ENCODE measurements at places on chromosomes 2 and 18.
A peak's percentile ranks its signal among the peaks of the same experiment; 100 is the strongest.

- no peak for DNase-seq
Measured at GRCh38 chr2:134468776-134469175, 214.9 kb downstream of the MGAT5 start.

DNA sequence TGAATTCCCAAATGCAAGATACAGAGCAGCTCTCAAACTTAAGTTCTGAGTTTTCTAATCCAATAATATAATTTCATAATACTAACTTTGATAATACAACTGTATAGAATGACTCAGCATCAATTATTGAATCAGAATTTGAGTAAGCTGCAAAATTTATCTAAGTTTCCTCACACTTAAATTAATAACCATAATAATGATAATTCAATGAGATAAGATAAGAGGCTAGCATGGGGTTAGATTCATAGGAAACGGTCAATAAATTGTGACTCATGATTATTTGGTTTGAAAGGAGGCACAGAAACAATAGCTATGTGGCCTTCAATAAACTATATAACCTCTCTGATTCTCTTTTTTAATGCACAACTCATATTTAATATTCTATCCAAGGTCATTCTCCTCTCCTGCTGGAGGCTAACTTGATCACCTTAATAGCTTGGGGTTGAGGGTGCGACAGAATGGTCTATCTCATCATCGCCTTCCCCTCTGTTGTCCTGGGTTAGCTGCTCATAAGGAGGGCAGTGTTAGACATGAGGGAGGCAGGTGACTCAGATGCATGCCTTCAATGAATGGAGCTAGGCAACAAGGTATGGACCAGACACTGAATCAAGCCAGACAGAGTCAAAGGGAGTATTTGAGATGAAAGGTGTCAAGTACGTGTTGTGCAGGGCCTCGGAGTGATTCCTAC, 36.2 kb upstream of the BMP10 start:
- DNase-seq: no peak

DNA sequence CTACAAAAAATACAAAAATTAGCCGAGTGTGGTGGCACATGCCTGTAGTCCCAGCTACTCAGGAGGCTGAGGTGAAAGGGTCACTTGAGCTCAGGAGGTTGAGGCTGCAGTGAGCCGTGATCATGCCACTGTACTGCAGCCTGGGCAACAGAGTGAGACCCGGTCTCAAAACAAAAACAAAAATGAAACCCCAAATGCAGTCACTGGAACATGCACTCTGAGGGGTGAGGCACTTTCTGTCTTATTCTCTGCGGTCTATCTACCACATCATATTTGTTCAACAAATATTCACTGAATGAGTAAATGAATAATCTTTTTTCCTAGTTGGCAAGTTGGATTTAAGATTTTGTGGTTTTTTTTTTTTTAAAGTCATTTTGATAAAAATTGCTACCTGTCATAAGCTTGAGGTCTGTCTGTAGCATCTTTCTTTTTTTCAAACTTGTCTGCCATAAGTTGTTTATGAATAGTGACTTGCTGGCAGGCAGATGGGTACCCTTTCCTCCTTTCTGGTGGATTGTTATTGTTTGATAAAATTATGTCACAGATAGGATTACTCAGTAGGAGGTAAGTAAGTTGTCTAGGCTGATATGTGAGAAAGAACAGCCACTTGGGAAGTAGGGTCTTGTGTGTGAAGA, 11.8 kb downstream of the CHRNA1 start:
- no peak for DNase-seq

DNA sequence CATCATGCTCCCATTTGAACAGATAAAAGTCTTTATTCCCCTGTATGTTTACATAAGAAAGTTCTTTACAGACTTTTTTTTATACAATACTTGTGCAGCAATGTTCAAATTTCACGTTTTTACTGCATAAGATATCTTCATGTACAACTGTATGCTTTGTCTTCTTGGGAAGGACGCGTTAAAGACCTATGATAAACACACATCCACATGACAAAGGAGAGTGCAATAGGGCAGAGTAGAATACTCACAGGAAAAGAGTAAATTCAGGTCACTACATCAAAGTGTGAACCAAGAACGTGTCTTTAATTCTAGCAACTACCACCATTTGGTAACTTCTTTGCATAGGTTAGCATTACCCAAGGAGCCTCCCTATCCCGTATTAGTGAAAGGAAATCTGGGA, 33.7 kb upstream of the NFU1 start:
- DNase-seq: no peak

- DNase-seq: no peak
Measured at GRCh38 chr18:35059280-35059927, 18.2 kb downstream of the MAPRE2 start.

- DNase-seq: peak; percentile 60
Measured at GRCh38 chr2:101520246-101520645, 45.3 kb upstream of the RFX8 start.

GRCh38 chr18:6730416-6731221, 1.1 kb downstream of the ARHGAP28 start:
- no peak for DNase-seq

DNA sequence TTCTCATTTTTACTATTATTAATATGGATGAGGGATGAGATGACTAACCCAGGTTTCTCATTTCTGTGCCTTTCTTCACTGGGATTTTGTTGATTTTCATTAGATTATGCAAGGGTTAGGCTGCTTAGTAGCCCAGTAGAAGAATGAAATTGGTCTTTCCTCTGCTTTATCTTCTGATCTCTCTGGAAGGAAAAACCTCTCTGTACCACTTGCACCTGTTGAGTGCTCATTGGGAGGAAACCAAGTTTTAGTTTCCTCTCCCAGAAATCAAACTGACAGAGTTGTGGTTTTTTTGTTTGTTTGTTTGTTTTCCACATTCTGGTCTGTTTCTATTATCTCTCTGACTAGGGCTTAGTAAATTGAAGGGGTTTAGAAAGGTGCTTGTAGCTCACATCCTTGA, 60.8 kb downstream of the KIAA1328 start:
- DNase-seq: no peak

DNA sequence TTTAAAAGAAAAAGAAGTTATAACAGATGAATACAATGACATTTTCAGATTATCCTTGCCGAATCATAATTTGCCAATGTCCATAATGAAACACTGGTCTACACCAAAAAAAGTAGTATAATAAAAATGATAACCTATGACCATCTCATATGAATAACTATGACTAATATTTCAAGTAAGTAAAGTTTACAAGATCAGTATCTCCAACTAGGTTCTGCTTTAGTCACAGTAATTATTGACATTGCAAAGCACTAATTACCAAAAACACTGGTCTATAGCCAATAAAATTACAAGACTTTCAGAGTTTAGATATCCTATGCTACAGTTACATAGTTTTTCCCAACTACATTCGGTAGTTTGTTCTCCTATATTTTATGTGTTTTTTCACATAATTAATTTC, 136.7 kb downstream of the MEMO1 start:
- no peak for DNase-seq

- DNase-seq: no peak
Measured at GRCh38 chr2:39228413-39229209, 15.2 kb downstream of the CDKL4 start.

- no peak for DNase-seq
Measured at GRCh38 chr2:100412881-100413321, 4.6 kb downstream of the CHST10 start.

DNA sequence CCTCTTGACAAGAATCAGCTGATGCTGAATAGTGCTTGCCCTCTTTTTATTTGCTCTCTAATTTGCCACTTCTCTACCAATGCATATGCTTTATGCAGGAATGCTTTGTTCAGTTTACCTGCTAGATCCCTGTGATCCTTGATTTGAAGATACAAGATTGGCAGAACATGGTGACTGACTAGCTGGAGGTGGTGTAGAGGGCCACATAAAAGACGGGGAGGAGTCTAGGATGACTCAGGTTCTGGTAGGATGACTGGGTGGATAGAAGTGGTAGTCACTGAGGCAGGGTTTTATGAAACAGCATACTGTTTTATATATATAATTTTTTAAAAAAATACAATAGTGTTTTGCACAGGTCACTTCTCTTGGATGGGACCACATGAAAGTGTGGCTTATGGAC, 6.3 kb upstream of the ADGRF3 start:
- peak; percentile 51 for DNase-seq

- no peak for DNase-seq
Measured at GRCh38 chr2:31675485-31675901, 94.8 kb upstream of the SRD5A2 start.

DNA sequence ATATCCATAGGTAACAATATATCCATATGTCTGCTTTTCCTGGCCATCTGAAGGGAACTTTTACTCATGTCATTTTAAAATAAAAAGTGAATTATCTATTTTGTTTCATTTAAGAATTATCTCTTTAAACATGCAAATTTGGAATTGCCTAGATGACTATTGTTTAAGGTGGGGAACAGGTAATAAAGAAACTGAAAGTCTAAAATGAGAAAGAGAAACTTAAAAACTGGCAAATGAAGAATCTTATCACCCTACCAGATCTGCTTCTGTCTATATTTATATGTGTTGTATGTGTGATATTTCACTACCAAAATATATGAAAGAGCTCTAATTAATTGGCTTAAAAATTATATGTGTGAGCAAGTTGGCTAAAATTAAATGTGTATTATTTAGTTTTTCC, 243.2 kb upstream of the KCNH7 start:
- DNase-seq: no peak

- DNase-seq: peak; percentile 68
Measured at GRCh38 chr2:149161481-149162225, 123.2 kb downstream of the LYPD6B start.

- no peak for DNase-seq
Measured at GRCh38 chr2:12817870-12818269, 101.1 kb downstream of the TRIB2 start.

GRCh38 chr2:50720697-50721315, 311.1 kb downstream of the NRXN1 start:
- DNase-seq: no peak

DNA sequence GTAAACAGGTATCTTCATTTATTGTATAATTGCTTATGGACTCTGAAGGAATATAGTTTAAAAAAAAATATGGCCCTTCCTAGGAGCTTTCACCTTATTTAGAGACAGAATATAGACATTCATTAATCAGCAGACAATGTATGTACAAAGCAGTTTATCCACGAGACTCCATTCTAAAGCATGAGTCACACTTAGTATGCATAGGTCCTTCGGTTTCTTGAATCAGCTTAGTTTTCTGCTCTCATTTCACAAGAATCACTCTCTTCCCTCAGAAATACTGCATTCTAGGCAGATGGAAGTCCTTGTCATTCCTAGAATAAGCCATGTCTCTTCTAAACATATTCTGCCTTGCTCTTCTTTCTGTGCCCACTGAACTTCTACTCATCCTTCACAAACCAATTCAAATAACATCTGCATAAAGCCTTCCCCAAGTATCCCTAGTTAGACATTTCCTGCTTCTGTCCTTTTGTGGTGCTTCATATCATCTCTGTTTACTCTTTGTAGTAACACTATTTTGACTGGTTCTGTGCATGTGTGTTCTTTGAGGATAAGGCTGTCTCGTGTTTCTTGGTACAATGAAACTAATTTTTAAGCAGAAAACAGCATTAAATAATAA, 84.5 kb downstream of the PTRHD1 start:
- DNase-seq: peak; percentile 34

- DNase-seq: no peak
Measured at GRCh38 chr2:176291809-176292283, 22.6 kb downstream of the MTX2 start.

DNA sequence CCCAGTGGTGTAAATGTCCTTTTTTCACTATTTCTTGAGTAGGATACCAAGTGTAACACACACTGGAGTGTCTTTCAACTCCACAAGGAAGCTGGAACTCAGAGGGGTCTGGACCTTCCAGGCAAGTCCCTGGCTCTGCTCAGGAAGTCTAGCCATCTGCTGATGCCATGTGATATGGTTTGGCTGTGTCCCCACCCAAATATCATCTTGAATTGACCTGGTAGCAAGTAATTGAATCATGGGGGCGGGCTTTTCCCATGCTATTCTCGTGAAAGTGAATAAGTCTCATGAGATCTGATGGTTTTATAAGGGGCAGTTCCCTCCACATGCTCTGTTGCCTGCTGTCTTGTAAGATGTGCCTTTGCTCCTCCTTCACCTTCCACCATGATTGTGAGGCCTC, 99.4 kb upstream of the CDC42EP3 start:
- DNase-seq: no peak

DNA sequence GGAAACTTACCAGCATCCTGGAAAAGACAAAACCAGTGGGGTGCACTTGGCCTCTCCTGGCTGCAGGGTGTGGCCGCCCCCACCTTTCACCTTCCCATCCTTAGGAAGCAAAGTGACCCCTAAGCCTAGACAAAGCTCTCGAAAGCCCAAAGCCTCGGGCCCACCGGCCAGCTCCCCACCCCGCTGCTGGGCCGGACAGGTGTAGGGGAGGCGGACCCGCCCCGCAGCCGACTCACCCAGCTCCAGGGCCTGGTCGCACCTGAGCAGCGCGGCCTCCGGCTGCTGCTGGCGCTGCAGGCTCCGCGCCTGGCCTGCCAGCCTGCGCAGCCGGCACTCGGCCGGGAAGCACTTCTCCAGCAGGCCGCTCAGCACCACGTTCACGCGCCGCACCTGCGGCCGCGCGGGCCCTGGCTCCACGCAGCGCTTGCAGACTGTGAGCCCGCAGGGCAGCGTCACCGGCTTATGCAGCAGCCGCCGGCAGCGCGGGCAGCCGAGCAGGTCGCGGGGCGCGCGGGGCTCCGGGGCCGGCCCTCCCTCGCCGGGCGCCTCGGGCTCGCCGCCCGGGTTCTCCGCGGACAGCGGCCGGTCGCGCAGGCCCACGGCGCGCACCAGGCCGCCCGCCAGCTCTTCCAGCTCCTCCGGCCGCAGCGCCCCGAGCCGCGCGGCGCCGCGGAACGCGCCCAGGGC, 979 bp downstream of the LONRF2 start:
- DNase-seq: peak; percentile 12

GRCh38 chr2:19408592-19408991, 50.2 kb upstream of the OSR1 start:
- DNase-seq: peak; percentile 35

- DNase-seq: no peak
Measured at GRCh38 chr2:157337978-157338377, 12.4 kb upstream of the ERMN start.

- peak; percentile 58 for DNase-seq
Measured at GRCh38 chr2:174748948-174749347, 15.3 kb downstream of the CHRNA1 start.

GRCh38 chr2:171412571-171413175, 21.1 kb downstream of the METTL8 start:
- no peak for DNase-seq

DNA sequence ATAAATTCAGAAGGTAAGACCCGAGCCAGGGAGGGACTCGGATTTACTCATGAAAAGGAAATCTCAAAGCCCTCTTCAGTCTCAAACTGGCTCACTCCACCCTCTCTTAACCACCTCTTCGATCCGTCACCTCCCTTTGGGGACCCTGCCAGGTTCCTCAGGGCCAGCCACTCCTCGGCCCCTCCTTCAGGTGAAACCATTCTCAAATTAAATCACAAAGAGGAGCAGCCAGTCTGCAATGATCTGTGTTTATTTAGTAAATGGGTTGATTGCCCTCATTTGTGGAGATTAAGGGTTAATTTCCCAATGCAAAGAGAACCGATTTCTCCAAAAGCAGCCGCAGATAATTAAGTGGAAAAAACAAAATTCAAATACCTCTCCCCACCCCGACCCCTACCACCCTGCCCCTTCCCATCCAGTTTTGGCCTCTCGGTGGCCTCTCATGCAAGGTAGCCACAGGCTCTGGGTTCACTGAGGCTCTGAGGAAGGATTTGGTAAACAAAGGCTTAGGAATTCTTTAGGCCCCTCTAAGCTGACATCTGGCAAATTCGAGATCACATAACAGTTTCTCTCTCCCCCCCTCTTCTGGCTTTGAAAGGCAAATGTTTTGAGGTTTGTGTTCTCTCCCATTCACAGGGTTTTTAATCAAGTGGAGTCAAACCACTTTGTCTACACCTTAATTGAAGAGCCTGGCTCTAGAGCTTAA, 10.3 kb upstream of the FZD7 start:
- no peak for DNase-seq

- no peak for DNase-seq
Measured at GRCh38 chr18:3060667-3061580, 48.0 kb upstream of the LPIN2 start.
